ENCODE measurements at places on chromosomes 11 and 22.

DNA sequence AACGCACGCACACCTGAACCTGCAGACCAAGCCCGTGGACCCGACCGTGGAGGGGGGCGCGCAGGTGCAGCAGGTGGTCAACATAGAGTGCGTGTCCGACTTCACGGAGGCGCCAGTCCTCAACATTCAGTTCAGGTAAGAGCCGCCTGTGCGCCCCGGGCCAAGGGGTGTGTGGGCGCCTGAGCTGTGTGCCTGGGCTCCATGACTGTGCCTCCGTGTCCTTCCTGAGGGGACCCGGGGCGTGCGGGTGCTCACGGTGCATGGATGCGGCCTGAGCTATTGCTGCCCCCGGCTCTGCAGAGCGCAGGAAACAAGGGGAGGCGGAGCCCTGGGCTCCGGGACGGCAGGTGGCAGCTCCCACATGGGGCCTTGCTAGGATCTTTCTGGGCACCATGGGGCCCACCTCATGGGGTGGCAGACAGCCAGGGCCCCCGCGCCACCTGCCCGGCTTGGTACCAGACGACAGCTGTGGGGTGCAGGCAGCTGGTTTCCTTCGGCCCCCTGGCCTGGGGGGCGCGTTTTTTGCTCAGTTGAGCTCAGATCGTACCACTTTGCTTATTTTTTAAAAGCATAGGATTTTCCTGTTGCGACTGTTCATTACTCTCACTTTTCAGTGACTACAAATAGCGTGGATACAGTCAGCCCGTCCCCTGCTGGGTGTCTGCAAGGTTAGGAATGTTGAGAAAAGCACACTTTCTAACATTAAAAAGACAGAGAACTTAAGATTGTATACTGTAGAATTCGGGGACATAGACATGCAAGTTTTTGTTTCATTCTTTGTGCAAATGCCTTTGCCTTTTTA lies 28.3 kb downstream of the MUC6 start:
- no peak for DNase-seq

DNA sequence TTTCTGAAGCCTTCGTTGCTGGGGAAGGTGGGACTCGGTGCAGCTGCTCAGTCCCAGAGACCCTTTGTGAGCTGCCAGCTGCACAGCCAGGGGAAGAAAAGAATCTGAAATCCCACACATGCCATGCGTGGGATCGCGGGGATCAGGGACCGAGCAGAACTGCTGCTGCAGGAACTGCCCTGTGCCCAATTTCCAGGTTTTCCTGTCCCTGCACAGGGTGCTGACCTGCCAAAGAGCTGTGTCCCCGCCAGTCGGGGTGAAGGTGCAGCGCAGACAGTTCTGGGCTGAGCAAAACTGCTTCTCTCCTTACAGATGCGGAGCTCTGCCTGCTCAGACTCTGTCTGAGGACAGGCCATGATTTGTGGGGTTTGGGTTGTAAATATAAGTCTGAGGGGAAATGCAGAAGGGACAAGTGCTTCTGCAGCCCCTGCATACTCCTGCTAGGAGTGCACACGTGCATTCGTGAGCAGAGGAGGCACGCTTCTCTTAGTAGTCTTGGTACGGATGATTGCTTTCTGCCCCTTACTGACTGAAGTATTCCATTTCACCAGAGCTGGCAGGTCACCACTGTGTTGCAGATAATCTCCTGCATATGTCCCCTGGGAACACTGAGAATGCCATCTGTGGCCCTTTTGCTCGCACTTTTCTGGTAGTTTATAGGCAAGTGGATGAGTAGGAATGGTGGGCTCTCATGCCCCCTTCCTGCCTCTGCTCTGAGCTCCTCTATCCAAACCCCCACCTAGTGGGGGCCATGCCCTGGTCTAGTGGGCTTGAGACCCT lies 141.4 kb downstream of the PARVA start:
- DNase-seq: no peak

- DNase-seq: peak; percentile 99
Measured at GRCh38 chr11:47917599-47918369, 62.6 kb upstream of the PTPRJ start.

DNA sequence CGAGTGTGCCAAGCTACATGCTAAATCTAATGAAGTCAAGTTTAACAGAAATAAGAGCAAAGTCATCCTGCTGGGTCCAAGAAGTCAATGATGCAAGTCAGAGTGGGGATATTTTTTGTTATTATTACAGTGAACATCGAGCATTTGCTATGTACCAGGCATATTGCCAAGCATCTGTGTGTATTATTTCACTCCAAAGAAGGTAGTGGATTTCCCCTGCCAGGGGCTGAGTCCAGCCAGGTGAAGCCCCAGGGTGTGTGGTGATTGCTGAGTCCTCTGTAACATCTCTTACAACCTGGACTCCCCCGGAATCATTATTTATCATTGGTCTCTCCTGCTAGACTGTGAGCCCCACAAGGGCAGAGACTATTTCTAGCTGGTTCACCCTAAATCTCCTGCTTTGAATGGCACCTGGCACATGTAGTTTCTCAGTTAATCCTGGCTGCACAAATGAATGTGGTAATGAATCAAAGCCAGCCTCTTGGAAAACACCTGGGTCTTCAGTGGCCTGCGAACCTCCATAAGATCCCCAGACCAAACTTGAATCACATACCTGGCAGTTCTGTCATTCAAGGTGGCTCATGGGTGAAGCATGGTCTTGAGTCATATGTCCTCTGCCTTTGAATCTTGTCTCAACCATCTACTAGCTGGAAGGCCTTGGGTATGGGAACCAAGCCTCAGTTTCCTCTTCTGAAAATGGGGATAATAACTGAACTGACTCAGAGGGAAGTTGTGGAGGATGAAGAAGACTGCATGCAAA lies 549.2 kb downstream of the MIAT start:
- DNase-seq: no peak

- no peak for DNase-seq
Measured at GRCh38 chr11:119121811-119122124, 388 bp downstream of the HINFP start.

- no peak for DNase-seq
Measured at GRCh38 chr11:73383249-73384124, 7.3 kb downstream of the RELT start.

DNA sequence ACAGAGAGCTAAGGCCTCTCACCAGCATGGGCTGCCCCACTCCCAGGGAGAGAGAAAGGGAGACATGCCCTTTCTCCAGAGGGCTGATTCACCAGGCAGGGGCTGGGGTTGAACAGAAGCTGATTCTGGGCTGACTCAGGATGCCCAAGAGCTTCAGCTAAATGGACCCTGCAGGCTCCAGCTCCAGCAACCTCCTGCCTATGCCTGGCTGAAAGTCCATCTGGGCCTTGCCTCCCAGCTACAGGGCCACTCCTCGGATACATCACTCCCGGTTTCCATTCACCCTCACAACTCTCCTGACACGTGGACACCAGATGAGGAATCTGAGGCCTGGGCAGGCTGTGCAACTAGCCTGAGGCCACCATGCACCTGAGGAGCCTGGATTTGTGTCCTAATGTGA lies 215.5 kb downstream of the BUD13 start:
- DNase-seq: no peak

- no peak for DNase-seq
Measured at GRCh38 chr11:111977146-111978027, 40.2 kb downstream of the DIXDC1 start.

- no peak for DNase-seq
Measured at GRCh38 chr11:125904678-125905077, 370 bp downstream of the DDX25 start.

DNA sequence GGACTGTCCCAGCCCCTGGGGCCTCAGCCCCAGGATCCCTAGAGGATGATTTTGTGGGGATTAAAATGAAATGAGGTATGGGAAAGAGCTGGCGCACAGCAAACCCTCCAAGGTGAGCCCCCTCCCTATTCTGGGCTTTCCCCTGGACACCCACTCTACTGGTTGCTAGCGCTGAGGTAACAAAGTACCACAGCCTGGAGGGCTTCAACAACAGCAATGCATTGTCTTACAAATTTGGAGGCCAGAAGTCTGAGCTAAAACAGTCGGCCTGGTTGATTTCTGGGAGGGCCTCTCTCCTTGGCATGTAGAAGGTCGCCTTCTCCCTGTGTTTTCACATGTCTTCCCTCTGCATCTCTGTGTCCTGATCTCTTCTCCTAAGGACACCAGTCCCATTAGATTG lies 913.6 kb downstream of the NTM start:
- no peak for DNase-seq

DNA sequence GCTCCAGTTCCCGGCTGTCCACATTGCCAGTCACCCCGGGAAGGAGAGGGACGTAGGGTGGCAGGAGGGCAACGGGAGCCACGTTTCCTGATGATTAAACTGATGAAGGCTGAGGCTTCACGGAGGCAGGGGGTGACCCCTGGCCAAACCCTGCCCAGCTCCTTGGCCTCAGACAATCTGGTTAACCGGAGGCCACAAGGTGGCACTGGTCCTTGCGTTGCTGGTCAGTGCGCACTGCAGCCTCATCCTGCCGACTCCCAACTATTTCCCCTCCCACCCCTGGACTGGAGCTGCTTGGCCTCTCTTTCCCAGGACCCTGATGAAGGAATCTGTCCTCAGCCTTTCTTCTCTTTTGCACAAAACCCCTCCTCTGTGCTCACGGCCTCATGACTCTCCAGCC lies 75.3 kb downstream of the PDE2A start:
- DNase-seq: no peak

- DNase-seq: no peak
Measured at GRCh38 chr11:85967457-85967856, 101.4 kb downstream of the PICALM start.

- no peak for DNase-seq
Measured at GRCh38 chr11:117691218-117691514, 105.8 kb downstream of the DSCAML1 start.

DNA sequence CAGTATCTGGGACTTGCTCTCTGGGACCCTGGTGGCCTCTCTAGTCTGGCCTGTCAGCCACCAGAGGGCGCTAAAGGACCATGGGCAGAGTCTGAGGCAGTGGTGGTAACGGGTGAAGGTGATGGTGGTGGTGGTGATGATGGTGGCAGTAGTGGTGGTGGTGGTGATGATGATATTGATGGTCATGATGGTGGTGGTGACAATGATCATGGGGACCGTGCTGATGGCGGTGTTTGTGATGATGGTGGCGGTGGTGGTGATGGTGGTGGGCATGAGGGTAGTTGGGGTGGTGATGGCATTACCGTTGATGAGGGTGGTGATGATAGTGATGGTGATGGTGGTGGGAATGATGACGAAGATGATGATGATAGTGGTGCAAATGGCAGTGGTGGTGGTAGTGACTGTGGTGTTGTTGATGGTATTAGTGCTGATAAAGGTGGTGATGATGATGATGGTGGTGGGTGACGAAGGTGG lies 16.0 kb downstream of the TRPM5 start:
- peak; percentile 1 for DNase-seq

GRCh38 chr11:116376547-116376946 lies 396.2 kb downstream of the BUD13 start:
- DNase-seq: no peak

- no peak for DNase-seq
Measured at GRCh38 chr11:120682866-120683265, 171.3 kb downstream of the GRIK4 start.

DNA sequence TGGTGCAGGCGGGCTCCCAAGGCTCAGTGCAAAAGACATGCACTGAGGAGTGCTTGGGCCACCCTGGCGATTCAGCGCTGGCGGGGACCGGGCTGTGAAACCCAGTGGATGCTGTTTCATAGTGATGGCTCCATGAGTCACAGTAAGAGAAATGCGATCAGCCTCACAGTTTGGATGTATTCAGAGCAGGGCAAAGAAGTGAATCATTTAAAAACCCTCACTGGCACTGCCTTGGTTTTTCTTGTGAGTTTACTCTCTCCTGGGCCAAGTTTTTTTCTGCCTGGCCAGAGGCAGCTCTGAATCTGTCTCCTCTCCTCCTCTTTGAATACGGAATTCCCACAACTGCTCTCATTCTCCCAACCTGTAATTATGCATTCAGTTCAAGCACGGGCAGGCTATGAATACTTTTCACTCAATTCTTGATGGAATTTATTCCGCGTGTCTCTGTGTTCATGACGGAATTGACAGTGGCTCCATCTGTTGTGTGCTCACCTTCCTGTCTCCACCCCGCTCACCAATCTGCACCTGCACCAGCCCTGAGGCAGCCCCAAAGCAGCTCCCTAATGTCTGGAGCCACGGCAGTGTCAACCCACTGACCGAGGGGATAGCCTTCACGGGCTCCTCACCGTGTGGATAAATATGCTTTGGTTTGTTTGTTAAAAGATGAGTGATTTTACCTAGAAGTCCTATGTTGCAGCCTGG lies 14.9 kb downstream of the ADAMTS8 start:
- peak; percentile 58 for DNase-seq

- no peak for DNase-seq
Measured at GRCh38 chr11:120622189-120622875, 110.8 kb downstream of the GRIK4 start.

DNA sequence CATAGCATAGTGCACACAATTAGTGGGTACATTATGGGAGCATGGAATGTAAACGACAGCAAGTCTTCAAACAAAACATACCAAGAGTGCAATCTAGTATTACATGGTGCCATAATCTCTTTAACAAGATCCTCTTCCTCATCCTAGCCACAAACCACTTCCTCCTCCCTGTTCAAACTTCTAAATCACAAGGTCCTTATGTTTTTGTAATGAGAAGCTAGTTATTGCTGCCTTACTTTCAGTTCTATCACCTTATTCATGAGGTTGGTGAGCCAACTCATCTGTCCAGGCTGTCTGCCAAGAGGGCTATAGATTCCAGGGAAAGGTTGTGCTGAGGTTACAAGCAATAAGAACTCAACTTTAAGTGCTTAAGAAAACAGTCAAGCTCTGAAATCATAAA lies 195.4 kb upstream of the ARHGAP20 start:
- DNase-seq: peak; percentile 77

DNA sequence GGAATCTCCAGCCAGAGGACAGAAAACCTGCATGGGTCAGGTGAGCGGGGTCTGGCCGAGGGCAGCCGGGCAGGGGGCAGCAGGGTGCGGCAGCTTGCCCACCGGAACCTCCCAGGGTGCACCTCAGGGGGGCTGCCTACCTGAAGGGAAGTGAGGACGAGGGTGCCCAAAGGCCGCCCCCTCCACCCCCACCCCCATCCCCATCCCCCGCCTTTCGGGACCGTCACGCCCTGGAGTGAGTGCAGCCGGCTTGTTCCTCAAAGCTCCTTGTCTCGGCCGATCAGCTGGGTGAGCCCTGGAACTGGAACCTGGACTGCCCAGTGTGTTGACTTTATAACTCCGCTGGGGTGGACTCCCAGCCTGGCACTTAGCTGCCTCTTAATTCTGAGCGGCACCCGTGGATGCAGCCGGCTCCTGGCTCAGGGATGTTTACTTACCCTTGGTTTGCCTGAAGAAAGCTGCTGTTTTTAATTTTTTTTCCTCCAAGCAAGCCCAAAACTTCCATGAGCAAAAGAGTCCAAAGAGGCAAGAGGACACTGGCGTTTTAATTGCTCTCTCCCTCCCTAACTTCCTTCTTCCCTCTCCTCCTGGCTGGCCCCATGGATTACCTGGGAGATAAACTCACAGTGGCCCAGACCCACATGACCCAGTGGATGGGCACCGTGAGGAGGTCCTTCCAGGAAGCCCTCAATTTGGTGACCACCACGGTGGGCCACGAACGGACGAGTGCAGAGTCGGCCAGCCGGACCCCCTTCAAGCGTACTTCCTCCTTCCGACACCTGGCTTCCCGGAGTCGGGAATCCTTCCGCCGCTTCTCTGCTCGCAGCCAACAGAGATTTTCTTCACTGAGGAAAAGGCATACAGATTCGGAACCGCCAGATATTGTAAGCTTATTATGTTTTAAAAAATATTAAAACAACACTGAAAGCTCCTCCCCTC lies 87.8 kb upstream of the CRYBB3 start:
- no peak for DNase-seq

- no peak for DNase-seq
Measured at GRCh38 chr11:132184079-132184478, 813.7 kb downstream of the NTM start.

Data from AG09319 (cell line).